HTR-8/SVneo (cell line): ENCODE measurements at places on chromosomes 7 and 10.

DNA sequence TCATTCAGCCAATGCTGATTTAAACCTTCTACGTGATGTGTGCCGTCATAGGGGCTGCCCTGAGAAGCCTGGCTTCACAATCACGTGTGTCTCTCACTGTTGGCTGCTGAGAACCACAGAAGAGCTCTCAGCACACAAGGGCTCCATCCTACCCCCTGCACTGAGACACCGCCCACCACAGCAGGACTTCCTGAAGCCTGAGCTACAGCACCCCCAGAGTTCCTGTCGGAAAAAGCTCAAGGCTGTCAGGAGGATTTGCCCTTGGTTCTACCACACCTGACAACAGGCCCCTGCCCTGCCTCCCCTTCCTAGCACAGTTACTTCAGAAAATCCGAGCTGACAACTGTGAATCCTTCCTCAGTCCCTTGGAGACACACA is 191.9 kb downstream of the MAD1L1 start:
- no peak for DNase-seq

- no peak for DNase-seq
Measured at GRCh38 chr10:50397312-50398140, 146.2 kb upstream of the ASAH2 start.

DNA sequence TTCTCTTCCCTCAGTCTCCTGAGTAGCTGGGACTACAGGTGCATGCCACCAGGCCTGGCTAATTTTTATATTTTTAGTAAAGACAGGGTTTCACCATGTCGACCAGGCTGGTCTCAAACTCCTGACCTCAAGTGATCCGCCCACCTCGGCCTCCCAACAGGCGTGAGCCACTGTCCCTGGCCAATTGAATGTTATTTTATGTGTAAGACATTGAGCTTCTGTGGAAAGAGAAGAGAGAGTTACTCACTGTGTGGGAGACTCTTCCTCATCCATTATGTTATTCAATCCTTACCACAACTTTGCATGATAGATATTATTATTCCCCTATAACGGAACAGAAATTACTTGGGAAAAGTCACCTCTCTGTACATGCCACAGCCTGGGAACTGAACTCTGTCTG is 32.6 kb upstream of the MXI1 start:
- DNase-seq = no peak

GRCh38 chr10:89463846-89464537 is 49.6 kb downstream of the IFIT5 start:
- DNase-seq = no peak

GRCh38 chr10:98878921-98879320 is 356.7 kb downstream of the HPSE2 start:
- no peak for DNase-seq

DNA sequence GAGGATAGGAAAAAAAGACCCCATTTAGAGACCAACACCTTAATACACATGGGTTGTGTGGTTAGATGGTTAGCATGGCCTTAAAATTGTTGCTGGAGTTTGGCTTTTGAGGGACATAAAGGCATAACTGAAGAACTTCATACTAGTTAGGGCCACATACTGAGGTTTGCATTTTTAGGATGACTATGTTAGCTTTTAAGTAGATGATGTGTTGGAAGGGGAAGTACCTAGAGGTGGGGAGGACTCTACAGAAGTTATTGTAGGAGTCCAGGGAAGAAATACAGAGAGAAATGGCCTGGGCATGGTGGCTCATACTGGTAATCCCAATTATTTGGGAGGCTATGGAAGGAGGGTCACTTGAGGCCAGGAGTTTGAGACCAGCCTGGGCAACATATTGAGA is 40.5 kb downstream of the ENTPD1 start:
- no peak for DNase-seq

DNA sequence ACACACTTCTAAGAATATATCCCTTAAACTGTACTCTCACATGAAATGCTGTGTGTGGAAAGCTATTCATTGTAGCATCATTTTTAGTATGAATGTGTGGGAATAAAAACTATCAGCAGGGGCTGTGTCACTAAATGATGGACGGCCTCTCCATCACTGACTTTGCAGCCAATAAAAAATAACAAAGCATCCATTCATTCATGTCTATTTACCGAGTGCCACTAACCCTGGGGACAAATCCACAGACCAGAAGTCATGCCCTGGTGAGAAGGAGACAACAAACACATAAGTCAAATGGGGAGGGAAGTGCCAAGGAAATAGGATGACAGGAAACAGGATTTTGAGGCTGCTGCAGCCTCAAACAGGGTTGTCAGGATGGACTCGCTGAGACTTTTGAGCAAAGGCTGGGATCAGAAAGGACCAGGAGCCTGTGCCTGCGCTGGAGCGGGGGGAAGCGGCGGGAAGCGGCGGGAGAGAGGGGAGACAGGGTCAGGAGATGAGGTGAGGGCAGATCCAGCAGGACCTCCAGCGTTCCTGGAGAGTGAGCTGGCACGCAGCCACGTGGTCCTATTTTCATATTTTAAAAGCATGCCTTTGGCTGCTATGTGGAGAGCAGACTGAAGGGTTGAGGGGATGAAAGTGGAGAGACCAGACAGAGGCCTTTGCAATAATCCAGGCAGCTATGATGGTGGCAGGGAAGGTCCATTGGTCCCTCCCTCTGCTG is 2.2 kb upstream of the NOM1 start:
- DNase-seq = no peak

DNA sequence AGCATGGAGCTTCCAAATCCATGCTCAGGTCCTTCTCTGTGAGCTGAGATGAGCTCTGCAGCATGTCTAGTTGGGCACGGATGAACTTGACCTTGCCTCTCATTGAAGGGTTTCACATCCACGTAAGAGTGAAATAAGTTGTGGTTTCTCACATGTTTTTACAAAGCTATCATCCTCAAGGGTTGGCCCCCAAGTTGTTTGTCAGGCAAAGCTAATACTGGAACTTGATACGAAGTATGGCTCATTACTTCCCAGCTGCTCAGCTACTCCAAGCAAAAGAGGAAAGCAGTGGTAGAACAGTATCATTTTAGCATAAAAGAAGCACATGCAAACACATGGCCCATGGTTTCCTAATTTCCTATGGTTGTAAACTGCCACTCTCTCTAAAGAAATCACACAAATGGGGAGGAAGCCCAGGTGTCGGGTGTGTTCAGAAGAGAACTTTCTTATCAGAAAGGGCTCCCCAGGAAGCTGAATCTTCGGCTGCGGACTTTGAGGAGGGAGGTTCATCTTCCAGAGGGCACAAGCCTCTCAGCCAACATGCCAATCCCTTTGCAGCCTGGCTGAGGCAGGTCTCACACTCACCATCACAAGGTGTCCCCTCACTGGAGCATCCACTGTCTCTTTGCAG is 45.3 kb downstream of the PDLIM1 start:
- DNase-seq = no peak

DNA sequence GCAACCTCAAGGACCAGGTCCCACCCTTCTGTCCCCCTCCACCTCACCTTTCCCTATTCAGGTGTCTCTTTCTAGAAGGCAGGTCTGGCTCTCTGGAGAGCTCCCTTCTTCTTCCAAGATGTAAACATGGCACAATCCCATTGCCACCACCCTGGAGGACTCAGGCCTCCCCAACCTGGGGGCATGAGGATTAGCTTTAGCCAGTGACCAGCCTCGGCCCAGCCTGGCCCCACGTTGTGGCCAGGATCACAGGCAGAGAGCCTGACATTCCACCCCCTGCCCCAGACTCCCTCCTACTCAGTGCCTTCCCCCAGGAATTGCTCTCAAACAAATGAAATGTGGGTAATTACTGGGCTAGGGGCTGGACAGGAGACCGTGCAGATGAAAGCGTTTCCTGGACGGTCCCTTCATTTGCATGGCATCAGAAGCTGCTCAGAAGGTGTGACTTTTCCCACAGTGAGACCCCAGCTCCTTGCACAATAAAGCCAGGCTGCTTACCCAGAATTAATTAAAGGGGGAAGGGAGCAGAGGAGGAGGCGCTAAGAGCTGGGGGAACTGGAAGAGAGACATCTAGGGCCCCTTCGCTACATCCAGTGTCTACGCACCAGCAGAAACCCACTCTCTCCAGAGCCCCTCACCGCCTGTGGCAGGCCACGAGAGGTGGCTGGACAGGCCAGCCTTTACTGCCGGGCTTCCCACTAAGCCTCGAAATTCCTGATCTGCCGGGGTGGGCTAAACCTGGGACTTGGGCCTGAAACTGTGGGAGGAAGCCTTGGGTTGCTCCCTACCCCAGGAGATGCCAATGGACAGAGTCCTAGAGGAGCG is 7.7 kb downstream of the FGF8 start:
- no peak for DNase-seq

GRCh38 chr10:124053971-124054370 is 39.4 kb downstream of the CHST15 start:
- no peak for DNase-seq

GRCh38 chr10:21519941-21520436 is 5.5 kb downstream of the SKIDA1 start:
- DNase-seq = no peak

- DNase-seq = no peak
Measured at GRCh38 chr10:79367426-79368189, 20.3 kb downstream of the PPIF start.

DNA sequence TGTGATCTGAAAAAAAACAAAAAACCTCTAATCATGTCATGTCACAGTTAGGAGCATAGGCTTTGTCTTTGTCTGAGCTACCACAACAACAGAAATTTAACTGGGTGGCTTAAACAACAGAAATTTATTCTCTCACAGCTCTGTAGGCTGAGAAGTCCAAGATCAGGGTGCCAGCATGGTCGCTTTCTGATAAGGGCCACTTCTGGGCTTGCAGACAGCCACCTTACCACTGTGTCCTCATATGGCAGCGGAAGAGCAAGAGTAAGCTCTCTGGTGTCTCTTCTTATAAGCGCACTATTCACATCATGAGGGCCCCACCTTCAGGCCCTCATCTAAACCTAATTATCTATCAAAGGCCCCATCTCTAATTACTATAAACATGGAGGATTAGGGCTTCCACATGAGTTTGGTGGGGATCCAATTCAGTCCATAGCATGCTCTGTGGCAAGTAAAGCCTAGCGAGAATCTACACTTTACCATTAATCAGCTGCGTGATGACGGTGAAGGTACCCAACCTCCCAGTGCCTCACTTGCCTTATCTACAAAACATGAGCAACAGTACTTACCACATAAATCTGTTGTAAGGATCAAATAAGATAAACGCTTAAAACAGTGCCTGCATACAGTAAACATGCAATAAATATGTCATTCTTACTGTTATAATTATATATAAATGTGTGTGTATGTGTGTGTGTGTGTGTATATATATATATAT is 17.3 kb downstream of the ZNF438 start:
- no peak for DNase-seq

DNA sequence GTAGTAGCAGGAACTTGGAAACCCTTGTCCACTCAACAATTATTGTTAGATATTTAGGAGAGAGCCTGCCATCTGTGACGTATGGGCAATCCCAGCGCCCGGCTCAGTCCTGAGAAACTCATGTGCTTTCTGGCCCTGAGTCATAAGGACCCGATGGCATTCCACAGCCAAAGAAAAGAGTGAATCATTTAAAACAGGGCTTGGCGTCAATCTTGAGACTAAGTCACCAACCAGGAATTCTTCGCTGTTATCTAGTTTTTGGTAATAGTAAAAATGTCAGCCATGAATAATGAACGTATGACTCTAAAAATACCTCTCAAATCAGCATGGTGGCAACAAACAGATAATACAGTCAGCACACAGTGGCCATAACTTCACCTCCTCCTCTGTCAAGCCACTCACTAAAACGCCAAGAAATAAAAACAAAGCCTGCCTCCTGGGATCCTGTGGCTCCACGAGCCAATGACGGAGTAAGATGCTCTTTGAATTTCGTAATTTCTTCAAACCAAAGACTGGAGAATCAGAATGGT is 140.8 kb downstream of the ADAM12 start:
- DNase-seq = peak; percentile 75

DNA sequence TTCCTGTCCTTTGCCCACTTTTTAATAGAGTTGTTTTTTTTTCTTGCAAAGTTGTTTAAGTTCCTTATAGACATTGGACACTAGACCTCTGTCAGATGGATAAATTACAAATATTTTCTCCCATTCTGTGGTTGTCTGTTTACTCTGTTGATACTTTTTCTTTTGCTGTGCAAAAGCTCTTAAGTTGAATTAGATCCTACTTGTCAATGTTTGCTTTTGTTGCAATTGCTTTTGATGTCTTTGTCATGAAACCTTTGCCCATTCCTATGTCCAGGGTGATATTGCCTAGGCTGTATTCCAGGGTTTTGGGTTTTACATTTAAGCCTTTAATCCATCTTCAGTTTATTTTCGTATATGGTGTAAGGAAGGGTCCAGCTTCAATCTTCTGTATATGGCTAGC is 76.9 kb upstream of the AGR3 start:
- no peak for DNase-seq

DNA sequence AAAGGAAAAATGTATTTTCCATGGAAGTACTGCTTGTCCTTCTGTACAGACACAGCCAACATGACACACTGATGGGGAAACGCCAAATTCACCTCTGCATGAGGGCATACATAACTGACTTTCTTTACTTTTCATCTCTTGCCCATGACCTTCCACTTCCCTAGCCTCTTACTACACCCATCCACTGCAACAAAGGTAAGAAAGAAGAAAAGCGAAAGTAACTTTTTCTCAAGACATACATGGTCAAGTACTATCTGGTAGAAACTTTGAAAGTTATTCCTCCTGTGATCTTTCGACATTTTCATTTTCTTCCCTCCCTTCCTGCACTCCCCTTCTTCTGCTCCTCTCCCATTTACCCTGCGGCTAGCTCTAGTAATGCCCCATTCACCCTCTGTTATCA is 130.8 kb downstream of the USP6NL start:
- DNase-seq = no peak

DNA sequence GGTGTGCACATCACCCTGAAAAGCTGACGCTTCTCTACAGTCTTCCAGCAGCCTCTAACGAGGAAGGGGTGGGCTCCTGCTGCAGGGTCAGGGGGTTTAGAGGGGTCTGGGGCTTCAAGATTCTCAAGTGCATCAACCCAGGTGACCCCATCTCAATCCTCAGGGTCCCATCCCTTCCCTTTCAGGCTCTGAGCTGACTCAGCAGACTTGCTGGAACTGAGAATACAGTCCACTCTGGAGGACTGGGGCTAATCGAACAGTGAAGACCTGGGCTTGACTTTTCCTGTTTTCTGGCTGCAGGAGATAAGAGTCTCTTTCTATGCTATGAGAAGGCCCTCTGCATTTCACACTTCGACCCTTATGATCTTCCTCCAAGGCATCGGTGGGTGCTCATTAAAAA is 22.3 kb upstream of the NPTX2 start:
- DNase-seq = no peak

GRCh38 chr7:67022511-67022910 is 25.9 kb downstream of the TYW1 start:
- DNase-seq = no peak
